ENCODE measurements at places on chromosomes 5 and 9. TPM values are rescaled to one million over a fixed set of nuclear protein-coding genes. Genes with fewer than 3 reads are reported as not detected.

DNA sequence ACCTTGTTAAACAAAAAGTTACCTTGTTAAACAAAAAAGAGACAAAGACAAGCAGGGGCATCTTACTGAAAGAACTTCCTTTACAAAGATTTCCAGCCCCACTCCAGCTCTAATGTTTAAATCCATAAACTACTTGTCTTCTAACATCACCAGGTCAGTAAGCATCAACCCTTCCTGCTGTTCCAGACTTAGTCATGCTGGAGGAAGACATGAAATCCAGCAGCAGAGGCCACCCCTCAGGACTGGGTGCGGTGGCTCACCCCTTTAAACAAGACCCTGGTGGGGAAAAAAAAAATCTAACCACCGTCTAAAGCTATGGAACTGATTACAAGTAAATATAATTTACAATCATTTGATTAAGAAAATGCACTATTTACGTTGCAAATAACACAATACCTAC, 9.1 kb downstream of the PDCL start:
- H3K27ac ChIP-seq, result no peak overlapping the region
- no peak for DNase-seq
- H3K4me3 ChIP-seq, result no peak overlapping the region
- peaks cover 13% of the 10 kb centered on the region for H3K36me3 ChIP-seq

GRCh38 chr5:9644630-9645029, 14.5 kb upstream of the TAS2R1 start:
- H3K36me3 ChIP-seq, result no peaks in the 10 kb centered on the region
- no peak for DNase-seq
- H3K27ac ChIP-seq, result no peak overlapping the region
- no peak overlapping the region for H3K4me3 ChIP-seq
- H3K27me3 ChIP-seq, result no peaks in the 10 kb centered on the region
- no peaks in the 10 kb centered on the region for H3K4me1 ChIP-seq

- H3K27ac ChIP-seq, result no peak overlapping the region
- H3K4me1 ChIP-seq, result no peaks in the 10 kb centered on the region
- no peak overlapping the region for H3K4me3 ChIP-seq
- DNase-seq, result no peak
These were observed 204.1 kb upstream of the SEMA6A start for GRCh38 chr5:116778651-116779280.

DNA sequence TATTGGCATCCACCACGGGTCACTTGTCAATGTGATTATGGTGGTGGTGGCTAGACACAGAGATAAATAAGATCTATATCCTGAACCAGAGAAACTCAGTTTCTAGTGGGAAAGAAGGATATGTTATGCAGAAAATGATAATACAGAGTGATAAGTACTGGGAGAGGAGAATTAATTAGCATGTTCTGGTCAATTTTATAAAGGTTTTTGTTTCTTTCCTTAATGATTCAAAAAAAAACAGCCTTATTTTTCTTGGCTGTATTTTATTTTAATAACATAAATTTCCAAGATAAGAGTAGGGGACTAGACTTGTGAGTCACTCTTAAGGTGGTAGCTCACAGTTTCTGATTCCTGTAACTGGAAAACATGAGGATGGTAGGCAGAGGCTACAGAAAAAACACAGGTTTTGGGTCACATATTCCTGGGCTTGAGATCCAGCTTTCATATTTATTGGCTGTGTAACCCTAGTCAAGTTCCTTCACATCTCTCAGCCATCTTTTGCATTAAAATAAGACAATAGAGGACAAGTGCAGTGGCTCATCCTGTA, 350.3 kb upstream of the RPS23 start:
- peaks cover 3% of the 10 kb centered on the region for H3K4me1 ChIP-seq
- no peak overlapping the region for H3K27ac ChIP-seq
- H3K27me3 ChIP-seq, result no peaks in the 10 kb centered on the region
- H3K36me3 ChIP-seq, result no peaks in the 10 kb centered on the region
- H3K4me3 ChIP-seq, result no peak overlapping the region

- no peaks in the 10 kb centered on the region for H3K4me1 ChIP-seq
- no peaks in the 10 kb centered on the region for H3K27me3 ChIP-seq
- H3K36me3 ChIP-seq, result no peaks in the 10 kb centered on the region
- H3K27ac ChIP-seq, result no peak overlapping the region
- H3K4me3 ChIP-seq, result no peak overlapping the region
- no peak for DNase-seq
These were observed 140.9 kb downstream of the RPS23 start for GRCh38 chr5:82137205-82137604.

GRCh38 chr5:206406-206805, 11.5 kb downstream of the CCDC127 start:
- no peak overlapping the region for H3K27ac ChIP-seq
- H3K27me3 ChIP-seq, result no peaks in the 10 kb centered on the region
- no peaks in the 10 kb centered on the region for H3K4me1 ChIP-seq
- no peak overlapping the region for H3K4me3 ChIP-seq

DNA sequence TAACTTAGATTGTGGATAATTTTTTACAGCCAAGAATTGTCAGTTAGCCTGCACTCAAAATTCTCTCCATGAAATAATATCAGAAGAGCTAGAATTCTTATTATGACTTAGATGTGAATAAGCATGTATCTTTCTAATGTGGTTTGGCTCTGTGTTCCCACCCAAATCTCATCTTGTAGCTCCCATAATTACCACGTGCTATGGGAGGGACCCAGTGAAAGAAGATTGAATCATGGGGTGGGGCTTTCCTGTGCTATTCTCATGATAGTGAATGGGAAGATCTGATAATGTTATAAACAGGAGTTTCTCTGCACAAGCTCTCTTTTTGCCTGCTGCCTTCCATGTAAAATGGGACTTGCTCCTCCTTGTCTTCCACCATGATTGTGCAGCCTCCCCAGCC, 176.8 kb downstream of the MAT2B start:
- H3K4me3 ChIP-seq, result no peak overlapping the region
- H3K36me3 ChIP-seq, result no peaks in the 10 kb centered on the region
- no peak for DNase-seq
- no peaks in the 10 kb centered on the region for H3K27me3 ChIP-seq
- H3K27ac ChIP-seq, result no peak overlapping the region
- no peaks in the 10 kb centered on the region for H3K4me1 ChIP-seq

Gene NFIL3
- 38.0 TPM for total RNA-seq
